ENCODE measurements at places on chromosomes 1 and 21.

DNA sequence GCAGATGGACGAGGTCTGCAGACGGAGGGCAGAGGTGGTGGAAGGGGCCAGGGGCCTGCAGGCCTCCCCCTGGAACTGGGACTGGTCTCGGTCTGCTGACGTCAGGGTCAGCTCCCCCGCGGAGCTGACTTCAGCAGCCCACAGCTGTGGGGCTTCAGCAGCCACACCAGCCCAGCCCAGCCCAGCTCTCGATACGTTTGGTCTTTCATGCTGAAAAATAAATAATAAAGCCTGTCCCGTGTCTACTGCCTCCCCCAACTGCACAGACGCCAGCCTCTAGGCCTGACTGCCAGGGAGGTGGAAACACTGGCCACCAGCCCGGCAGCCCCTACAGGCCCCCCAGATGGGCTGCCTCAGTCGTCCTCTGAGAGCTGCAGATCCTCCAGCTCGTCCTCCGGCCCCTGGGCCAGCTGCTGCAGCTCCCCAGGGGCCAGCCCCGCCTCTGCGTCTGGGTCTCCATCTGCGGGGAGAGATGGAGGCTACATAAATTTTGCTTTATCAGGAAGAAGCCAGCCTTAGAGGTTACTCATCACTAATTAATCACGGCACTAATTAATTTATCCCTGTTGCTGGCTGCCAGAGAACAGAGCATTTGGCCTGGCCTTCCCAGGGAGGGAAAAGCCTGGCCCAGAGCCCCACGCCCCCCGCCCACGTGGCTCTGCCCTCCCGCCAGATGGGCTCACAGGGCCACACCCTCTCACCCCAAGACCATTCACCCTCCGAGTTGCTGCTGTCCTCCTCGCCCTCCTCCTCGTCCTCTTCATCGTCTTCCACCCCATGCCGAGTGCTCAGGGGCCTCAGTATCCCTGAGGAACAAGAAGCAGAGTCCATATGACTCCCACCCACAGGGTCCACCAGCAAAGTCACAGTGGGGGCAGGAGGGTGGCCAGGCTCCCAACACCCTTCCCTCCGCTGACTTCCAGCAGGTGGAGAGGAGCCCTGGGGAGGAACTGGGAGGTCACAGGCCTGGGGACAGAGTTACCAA is 14.4 kb downstream of the NOC2L start:
- DNase-seq, result no peak

DNA sequence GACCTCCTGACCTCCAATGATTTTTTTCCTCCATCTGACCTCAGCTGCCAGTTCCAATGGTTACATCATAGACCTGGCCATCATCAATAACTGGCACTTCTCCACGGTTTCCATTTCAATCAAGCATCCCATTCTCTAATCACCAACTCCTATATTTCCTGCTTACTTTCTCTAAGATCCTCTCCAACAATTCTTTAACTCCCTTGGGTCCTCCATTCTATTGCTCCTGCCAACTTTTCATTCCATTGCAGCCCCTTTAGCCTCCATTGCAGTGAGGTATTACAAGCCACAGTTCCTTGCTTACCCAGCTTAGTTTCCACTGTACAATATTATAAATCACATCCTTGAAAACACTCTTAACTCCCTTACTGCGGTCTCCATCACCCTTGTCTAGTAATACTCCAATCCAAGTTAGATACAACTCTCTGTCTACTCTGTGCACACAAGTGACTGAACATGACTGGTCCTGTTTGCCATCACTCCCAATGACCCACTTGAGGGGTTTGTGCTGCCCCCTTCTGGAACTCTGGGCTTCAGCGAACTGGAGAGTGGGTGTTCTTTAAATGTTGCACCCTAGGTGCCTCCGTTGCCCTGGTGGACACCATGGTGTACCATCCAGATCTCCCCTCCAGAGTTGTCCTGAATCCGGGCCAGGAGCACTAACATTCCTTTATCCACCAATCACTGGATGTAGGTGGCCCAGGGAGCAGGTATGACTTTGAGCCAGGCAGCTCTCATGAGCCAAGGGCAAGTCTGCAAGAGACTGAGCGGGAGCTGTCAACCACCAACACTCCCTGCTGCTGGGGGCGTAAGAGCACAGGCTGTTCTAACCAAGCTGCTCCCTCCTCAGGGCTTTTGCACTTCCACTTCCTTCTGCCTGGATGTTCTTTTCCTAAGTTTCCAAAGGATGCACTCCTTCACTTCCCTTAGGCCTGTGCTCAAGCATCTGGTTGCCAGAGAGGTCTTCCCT is 3.7 kb upstream of the FNDC7 start:
- DNase-seq, result peak; percentile 61

DNA sequence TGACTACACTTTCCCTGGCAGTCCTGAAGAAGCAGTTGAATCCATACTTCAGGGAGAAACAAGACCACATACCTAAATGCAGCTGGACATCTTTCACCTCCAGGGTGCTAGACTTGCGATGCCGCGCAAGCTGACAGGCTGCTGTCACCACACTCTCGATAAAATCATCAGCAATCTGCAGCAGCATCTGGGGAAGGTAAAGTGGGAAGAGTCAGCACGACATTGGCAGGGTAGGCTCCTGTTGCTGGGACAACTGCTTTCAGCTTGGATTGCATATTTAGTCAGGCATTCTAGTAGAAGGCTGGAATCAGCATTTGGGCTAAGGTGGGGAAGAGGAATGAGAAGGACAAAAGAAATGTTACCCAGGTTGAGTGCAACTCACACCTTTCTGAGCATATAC is 21.1 kb downstream of the RAB42 start:
- DNase-seq, result no peak

DNA sequence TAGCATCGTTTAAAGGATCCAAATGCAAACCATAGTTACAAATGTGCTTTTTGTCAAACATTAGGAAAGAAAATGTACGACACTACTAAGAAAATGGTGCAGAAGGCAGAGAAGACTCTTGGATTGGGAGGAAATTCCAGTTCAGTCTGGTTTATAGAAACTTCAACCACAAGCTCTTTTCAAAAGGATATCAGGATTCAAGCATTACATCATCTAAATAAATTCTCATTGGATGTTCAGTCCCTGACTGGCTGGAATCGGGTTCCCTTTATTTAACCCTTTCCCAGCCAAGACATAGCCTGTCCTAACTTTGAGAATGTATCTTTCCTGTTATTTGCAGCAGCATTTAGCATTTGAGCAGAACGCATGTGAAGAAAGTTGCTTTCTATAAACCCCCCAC is 184.6 kb downstream of the LMO4 start:
- DNase-seq, result no peak

- no peak for DNase-seq
Measured at GRCh38 chr21:31265366-31266013, 78.6 kb downstream of the TIAM1 start.

- DNase-seq, result no peak
Measured at GRCh38 chr1:113226148-113226547, 153.2 kb downstream of the LRIG2 start.

DNA sequence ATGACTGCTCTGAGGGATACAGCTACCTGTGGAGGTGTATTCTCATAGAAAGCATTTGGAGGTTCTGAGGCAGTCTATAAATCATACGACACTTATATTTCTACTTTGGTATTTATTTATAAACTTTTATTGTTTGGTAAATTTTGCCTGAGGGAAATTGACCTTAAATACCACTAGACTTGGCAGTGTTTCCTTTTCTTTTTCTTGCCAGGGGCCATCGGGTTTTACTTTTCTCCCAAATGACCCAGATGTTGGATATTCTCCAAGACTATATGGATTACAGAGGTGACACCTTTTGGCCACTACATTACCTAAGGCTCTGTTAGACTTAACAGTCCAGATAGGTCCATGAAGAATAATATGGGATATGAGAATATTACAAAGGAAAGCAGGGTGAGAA is 28.2 kb downstream of the CHD1L start:
- DNase-seq, result no peak

DNA sequence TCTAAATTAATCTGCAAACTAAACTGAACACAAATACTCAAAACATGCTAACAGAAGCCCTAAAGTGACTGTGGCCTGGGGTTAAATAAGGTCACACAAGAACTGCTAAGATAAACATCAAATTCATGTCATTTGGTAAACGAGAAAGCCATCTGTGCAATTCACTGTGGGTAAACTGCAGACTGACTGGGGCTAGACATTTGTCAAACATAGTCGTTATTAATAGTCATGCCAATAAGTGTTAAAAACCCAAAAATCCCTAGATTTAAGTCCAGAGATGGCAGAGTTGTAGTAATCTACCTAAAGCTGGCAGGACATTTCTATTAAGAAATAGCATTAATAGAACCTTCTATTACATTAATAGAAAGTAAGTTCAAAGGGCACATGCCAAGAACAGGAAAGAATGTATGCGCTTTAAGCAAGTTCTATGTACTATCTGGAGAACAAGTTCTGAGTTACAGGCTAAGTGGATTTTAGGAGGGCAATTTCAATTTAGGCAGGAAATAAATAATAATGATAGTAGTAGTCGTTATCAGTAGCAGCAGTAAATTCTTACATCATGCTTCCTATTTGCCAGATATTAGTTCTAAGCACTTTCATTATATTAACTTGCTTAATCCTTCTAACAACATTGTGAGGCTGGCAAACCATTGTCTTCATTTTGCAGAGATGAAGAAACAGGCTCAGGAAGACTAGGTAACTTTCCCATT is 8.6 kb downstream of the EDEM3 start:
- DNase-seq, result no peak

- DNase-seq, result no peak
Measured at GRCh38 chr1:110626889-110627288, 20.7 kb upstream of the KCNA2 start.
